ENCODE measurements at places on chromosomes 1 and 21. TPM values are rescaled to one million over a fixed set of nuclear protein-coding genes. Genes with fewer than 3 reads are reported as not detected.

Gene SERPINC1
- total RNA-seq = 0.18 TPM

Gene MEGF6
- total RNA-seq = 57.6 TPM

Gene TIE1
- 640 TPM for total RNA-seq

Gene CD1E
- total RNA-seq = not detected

Gene KPRP
- not detected for total RNA-seq

Gene DYNLT5
- total RNA-seq = 15.9 TPM

Gene VASH2
- total RNA-seq = 0.53 TPM

- no peak for DNase-seq
Observed at GRCh38 chr1:34101151-34101550, 63.9 kb downstream of the CSMD2 start.

- no peak for DNase-seq
Observed at GRCh38 chr1:88890791-88891317, 513 bp downstream of the GTF2B start.

- DNase-seq = no peak
Observed at GRCh38 chr1:206672844-206673758, 11.6 kb upstream of the MAPKAPK2 start.

DNA sequence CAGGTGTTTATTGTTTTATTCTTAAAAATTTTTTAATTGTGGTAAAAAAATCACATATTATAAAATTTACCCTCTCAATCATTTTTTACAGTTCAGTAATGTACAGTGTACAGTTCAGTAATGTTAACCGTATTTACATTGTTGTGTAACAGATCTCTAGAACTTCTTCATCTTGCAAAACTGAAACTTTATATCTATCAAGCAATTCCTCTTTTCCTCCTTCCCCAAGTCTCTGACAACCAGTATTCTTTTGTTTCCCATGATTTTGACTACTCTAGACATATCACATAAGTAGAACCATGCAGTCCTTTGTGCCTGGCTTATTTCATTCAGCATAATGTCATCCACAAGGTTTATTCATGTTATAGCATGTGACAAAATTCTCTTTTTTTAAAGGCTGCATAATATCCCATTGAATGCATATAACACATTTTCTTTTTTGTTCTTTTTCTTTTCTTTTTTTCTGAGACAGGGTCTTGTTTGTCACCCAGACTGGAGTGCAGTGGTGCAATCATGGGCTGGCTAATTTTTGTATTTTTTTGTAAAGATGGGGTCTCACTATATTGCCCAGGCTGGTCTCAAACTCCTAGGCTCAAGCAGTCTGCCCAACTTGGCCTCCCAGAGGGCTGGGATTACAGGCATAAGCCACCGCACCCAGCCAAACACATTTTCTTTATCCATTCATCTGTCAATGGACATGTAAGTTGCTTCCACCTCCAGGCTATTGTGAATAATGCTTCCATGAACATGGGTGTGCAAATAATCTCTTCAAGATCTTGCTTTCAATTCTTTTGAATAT, 17.2 kb upstream of the RCSD1 start:
- DNase-seq = no peak

GRCh38 chr1:159040206-159040605, 30.5 kb downstream of the IFI16 start:
- no peak for DNase-seq

GRCh38 chr1:10152709-10153284, 57.6 kb upstream of the KIF1B start:
- DNase-seq = peak; percentile 12

DNA sequence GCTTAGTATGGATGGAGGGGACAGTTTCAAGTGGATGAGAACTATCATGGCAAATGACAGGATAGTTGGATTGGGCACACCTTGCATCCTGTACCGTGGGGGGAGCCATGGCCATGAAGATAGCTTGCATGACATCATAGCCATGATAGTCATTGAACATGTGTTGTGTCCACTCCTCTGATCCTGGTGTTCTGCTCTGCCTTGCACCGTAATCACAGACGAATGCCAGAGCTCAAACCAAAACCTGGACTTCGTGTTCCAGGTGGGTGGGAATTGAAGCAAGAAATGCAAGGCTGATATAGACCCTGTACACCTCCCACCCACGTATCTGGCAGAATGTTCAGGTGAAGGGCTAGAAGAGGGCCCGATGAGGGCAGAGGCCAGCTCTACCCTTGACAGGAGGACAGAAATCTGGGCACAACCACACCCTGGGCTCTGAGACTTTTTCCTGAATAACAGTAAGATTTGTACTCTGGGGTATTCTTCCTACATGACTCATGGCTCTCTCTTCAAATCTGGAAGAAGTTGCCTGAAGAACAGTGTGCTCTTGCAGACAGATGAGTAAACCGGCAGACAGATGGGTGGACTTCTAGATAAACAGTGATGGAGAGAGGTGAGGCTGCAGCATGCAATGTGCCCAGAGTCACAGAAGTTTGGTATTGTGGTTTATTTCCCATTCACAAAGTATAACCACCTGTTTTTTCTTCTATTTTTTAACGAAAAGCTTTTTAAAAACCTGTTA, 45.0 kb downstream of the KCNJ6 start:
- no peak for DNase-seq

DNA sequence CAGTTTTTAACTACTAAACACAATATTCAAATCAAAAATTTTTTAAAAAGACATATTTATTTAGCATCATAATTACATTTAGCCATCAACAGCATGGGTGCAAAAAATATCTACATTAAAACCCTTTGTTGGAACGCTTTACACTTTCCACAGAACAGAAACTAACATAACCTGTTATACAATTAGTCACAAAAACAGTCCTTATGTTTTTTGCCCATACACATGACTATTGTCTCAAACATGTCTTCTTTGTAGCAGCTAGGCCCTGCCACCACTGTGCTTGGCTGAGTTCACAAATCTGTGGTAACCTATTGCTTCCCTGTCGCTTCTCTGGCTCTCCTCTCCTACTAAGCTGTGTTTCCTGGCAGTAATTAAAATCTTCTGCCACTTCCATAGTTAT, 1350.0 kb upstream of the ADGRL2 start:
- no peak for DNase-seq

GRCh38 chr1:18385239-18385790, 95.4 kb upstream of the KLHDC7A start:
- no peak for DNase-seq

DNA sequence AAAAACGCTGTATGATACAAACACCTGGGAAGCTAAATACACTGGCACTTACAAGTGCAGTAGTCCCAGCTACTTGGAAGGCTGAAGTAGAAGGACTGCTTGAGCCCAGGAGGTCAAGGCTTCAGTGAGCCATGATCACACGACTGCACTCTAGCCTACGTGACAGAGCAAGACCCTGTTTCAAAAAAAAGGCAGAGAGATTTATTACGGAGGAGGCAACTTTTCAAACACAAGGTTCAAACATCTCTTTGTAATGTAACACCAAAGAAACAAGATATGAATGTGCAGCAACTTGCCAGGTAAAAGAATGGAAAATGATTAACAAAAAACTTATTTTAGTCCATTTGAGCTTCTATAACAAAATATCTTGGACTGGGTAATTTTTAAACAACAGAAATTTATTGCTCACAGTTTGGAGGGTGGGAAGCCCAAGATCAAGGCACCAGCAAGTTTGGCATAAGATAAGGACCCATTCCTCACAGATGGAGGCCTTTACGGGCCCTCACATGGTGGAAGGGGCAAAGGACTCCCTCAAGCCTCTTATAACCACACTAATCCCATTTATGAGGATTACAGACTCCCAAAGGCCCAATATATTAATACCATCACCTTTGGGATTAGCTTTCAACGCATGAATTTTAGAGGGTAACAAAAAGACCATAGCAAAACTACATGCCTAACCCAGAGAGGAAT, 73.3 kb downstream of the EVI5 start:
- DNase-seq = no peak

DNA sequence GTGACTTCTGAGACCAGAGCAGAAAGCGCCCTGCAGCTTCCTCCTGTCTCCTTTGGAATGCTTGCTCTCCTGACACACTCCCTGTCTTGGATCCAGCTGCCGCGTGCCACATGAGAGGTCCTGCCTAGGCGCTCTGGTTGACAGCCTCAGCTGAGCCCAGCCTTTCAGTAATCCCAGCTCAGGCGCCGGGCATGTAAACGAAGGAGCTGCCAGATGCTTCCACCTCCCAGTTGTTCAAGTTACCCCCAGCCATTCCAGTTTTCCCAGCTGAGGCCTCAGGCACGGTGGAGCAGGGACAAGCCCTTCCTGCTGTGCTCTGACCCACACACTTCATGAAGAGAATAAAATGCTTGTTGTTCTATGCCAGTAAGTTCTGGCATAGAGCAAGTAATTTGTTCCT, 14.3 kb upstream of the CD34 start:
- no peak for DNase-seq

DNA sequence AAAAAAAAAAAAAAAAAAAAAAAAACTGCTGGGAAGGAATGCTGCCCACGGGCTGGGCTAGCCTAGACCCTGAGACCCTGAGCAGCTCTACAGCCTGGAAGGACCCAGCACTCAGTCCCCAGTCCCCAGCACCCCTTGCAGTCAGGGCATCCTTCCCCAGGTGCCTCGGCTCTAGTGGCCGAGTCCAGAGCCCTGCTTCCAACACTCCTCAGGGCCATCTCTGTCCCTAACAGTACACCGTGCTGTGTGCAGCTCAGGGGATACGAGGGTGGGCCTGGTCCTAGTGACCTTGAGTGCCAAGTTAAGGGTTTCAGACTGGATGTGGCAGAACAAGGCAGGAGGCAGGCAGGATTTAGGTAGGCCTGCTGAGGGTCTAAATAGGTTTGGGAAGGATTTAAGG, 50.2 kb upstream of the LRP8 start:
- no peak for DNase-seq

- DNase-seq = no peak
Observed at GRCh38 chr1:38806090-38806489, 53.5 kb downstream of the RRAGC start.

DNA sequence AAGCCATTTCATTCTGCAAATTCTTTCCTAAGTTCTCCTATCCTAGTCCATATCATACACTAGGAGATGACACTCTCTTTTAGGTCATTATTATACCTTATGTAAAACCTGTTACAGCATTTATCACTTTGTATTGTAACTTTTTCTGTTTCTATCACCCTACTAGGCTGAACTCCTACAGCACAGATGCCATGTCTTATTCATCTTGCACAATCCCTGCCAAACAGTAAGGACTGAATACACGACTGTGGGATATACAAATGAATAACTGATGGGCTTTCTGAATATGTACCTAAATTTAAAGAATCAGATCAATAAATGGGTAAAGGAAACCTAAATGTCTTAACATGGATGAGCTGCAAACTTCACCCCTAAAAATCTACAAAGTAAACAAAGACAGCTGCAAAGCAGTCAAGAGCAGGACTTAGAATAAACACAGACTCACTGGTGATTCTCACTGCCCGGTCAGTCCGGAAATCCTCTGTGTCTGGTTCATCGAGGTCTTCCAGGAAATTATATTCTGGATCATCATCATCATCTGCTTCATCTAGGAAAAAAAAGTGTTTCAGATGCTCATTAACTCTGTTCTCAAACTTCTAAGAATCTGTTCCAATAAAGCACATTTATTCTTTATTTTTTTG, 62.3 kb downstream of the GON4L start:
- DNase-seq = no peak

- no peak for DNase-seq
Observed at GRCh38 chr1:18005238-18005637, 102.4 kb upstream of the IGSF21 start.

DNA sequence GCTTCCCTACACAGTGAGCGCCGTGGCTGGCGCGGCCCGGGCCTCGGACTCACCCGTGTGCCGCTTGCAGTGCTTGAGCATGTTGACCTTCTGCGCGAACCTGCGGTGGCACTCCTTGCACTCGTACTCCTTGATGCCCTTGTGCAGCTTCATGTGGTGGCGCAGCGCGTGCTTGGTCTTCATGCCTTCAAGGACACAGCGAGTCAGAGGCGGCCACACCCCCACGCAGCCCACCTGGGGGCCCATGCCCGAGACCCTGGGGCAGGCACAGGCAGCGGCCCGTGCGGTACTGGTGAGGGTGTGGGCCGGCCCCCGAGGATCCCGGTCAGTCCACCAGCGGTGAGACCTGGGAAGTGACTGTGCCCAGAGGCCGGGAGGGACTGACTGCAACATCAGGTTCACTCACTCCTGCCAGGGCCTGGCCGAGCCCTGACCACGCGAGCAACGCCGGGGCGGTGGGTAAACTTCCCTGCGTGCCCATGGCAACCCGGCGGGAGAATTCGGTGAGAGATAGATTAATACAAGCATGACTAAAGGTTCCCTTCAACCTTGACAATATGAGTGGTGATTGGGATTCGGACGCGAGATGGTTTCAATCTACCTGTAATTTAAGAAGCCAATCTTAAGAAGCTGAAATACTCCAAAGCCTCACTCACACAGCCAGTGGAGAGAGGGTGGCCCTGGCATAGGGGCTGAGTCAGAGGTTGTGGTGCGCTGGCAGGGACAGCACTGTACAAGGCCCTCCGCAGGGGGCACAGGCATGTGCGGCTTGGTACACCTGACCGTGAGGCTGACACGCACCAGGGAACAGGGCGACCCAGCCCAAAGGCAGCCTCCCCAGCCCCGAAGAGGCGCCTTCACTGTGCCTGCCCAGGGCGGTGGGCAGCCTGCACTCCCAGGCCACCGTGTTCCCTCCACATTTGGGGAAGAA, 49.1 kb upstream of the RIPK4 start:
- no peak for DNase-seq

DNA sequence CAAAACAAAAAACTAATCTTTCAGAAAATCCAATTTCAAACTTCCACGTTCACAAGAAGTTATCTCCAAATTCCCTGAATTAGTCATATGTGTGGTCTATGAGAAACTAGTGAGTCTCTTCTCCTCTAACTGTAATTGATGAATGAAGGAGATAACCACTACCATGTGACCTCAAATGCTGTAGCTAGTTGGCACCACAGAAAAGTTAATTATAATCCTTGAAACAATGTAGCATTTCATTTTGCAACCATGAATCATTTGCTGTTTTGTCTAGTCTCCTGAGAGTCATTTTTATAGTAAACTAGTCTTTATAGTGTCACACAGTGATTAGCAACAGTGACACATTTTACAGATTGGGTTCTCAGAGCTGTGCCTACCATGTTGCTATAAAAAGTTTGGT, 287.5 kb downstream of the LRRIQ3 start:
- no peak for DNase-seq

DNA sequence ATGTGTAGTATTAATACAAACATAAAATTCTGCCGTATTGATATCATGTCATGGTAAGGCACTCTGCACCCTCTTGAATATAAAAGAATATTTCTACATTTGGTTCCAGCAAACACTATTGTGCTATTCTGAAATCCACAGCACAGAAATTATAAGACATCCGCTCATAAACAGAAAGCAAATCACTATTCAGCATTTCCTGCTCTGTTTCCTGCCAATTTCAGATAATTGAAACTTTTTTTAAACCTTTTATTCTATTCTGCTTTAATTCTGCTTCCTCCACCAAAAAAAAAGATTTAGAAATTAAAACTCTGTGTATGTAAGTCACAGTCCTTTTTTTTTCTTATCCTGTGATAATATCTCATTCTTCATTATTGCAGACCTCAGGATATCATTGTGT, 39.6 kb upstream of the PLEKHO1 start:
- no peak for DNase-seq

DNA sequence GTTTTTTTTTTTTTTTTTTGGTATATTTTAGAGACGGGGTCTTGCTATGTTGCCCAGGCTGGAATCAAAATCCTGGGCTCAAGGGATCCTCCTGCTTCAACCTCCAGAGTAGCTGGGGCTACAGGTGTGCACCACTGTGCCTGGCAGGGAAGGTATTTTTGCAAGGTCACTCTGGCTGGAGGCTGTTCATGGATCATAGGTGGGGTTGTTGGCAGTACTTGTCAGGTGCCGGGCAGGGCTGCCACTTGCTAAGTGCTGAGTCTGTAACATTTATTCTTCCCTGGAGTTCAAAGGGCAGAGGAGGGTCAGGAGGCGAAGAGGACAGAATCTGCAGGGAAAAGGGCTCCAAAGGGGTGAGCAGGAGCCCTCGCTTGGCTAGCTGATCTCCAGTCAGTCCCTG, 24.1 kb downstream of the A3GALT2 start:
- no peak for DNase-seq
